HS-27A (cell line): ENCODE measurements at places on chromosomes 3 and 15.

DNA sequence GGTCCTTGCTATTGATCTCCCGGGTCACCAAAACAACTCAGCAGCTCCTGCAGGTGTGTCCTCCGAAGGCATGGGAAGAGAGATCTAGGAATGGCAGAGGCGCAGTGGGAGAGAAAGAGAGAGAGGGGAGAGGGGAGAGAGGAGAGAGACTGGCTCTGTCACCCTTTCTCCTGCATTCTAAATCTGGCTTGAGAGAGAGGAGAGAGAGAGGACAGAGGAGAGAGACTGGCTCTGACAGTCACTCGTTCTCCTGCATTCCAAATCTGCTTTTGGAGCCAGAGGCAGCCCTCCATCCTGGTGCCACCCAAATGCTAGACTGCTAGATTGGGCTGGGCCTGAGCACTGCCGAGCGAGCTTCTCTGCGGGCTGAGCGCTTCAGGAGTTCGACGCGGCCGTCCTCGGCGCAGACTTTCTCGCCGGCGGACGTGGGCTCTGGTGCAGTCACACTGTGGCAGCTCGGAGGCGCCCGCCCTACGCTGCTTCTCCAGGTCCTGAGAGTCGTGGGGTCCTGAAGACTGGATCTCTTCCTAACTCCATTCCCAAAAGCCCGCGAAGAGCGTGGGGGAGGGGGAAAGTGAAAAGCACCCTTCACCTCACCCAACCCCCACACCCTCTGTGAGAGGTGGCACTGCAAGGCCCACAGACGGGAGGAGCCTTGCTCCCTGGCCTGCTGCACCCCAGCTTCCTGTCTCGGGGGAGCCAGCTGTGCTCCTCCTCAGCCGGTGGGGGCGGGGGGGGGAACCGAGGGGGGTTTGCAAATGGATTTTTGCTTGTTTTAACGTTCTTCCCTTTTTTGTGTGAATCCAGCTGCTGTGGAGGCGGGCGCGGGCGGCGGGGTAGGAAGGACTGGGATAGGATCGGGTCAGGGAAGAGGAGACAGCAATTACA, 222.3 kb downstream of the MEIS2 start:
- DNase-seq = no peak

GRCh38 chr15:69979262-69979661, 118.5 kb downstream of the TLE3 start:
- DNase-seq = no peak

- DNase-seq = no peak
These were observed 181.1 kb downstream of the APBA2 start for GRCh38 chr15:29066838-29067237.

DNA sequence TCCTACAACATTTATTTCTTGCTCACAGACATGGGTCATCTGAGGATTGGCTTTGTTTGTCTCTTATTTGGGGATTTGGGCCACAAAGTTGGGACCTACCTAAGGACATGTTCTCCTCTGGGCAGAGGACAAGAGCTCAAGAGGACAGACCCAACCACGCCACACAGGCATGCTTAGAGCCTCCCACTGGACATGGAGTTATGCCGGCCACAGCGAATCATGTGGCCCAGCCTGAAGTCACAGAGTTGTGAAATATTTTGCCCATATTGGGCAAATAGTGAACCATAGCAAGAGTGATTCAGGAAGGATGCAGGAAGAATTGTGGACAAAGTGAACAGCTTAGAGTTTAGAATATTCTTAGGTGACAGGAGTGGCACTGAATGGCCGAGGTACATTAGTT, 9.9 kb downstream of the TRAK1 start:
- DNase-seq = no peak

DNA sequence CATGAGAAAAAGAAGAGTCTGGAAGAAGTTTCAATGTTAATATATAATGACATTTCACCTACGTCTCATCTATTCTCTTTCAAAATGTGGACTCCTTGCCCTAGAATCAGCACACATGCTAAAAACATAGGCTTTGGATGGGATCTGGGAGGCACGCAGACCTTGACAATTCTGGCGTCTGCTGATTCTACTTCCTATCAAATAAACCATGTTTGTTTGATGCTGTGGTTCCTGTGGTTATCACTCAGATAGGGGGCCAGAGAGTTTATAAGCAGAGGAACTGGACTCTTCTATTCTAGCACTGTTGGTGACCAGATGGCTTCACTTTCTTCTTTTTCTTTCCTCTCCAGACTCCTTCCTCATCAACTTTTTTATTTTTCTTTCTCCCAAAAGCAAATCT, 336.8 kb downstream of the DIPK2A start:
- DNase-seq = no peak

DNA sequence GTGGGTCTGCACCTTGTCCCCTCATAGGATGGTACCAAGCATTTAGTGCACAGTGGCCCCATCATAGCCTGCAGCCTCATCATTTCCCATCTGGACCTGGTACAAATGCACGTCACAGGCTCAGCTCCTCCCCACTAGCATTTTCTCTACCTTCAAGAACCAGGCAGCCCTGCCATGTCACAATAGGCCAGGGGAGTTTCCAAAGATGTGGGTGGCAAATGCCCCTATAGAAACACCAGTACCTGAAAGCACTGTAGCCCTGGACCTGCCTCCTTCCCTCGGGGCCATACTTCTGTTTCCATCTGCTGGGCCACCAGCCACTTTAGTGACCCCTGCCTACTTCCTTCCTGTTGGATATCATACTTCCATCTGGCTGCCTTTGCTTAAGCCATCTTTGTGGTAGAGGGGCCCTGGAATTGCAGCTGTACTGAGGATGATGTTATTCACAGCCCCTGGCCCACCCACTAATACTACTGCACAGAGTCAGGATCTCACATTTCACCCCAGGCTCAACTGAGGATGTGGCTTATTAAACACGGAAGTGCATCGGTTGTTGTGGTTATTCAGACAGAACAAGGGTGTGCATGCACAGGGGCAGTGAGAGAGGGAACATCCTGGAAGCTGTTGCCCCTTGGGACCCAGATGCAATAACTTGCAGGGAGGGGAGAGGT, 3.8 kb downstream of the TCTA start:
- DNase-seq = no peak
